Hepatocyte (in vitro differentiated cells): ENCODE measurements at places on chromosomes 5 and 9.

DNA sequence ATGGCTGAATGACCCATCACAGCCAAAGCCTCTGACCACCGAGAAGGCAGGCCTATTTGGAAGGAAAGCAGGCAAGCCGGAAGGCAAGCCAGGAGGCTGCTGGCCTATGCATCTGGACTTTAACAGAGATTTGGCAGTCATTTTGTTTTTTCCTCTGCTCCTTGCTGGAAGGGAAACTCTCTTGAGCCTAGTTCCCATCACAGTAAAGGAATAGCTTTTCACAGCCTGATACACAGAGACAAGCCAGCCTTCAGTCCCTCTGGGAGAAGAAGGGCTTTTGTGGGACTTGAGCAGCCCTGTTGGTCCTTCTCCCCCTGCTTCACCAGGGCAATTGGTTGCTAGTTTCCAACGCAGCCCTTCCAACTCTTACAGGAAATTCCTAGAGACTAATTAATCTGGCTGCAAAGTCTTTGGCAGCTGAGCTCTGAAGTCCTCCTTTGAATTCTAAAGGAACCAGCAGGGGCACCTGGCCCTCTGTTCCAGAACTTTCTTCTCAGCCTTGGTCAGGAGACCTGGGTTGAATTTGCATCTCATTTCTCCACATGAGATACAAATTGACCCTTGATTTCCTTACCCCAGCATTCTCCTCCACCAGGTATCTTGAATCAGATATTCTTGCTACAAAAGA, 157.3 kb upstream of the EPB41L4A start:
- DNase-seq = no peak

- peak; percentile 81 for DNase-seq
Observed at GRCh38 chr9:128683340-128684064, 5.5 kb upstream of the SET start.

DNA sequence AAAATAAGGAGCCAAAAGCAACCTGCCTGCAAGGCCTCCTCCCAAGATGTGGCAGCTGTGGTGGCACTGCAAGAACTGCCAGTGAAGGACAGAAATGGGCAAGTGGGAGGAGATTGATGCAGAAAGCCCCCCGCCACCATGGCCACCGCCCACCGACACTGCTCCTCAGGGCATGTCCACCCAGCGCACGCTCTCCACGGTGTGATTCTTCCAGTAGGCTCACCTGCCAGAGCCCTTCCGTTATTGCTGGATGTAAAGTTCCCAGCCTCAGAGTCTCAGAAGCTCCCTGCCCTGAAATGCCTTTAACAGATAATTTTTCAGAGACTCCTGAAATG, 155.2 kb upstream of the PHYKPL start:
- DNase-seq = peak; percentile 3

DNA sequence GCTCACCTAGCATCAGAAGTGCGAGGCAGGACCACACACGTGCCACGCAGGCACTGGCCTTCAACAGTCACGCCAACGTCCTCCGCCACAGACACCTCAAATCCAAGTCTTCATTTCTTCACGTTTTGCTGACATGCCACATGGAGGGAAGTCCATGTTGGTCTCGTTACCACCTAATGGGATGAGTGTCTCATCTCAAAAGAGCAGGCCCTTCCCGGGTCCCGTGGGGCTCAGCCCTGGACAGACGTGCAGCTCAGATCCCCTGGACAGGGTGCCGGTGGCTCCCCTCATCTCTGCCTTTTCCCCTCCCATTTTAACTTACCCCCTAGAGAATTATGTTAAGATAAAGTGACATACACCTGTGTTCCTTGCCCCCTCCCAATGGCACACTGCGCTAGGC, 76.8 kb downstream of the MRPL36 start:
- no peak for DNase-seq
